B cell (primary cell): ENCODE measurements at places on chromosomes 2 and 18. TPM values are rescaled to one million over a fixed set of nuclear protein-coding genes. Genes with fewer than 3 reads are reported as not detected.

Gene PLA2R1
- not detected in 2 replicates for polyA plus RNA-seq

Gene UGT1A3
- not detected in 2 replicates for polyA plus RNA-seq

Gene ATP9B
- polyA plus RNA-seq = 29.9 and 34.3 TPM in 2 replicates

Gene PLCD4
- polyA plus RNA-seq = 0.14 and 0.25 TPM in 2 replicates
